ENCODE measurements at places on chromosomes 2 and 18.

GRCh38 chr2:200913654-200914053, 24.5 kb downstream of the NIF3L1 start:
- no peak for DNase-seq

DNA sequence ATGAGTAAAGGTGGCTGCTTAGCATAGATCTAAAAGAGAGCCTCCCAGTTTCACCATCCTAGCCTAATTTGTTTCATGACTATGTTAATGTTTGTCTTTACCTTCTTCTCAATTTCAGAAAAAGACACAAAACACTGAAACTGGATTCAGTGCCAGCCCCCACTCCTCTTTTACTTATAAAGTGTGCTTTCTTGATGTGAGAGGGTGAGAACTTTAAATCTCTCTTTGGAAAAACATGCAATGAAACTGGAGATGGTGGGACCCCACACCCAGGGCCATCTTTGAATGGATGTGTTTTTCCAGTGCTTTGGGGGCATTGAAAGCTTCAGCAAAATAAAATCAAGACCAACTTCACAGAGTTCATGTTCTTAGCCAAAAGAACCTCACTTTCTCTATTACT, 185.9 kb downstream of the CYRIA start:
- DNase-seq = no peak

DNA sequence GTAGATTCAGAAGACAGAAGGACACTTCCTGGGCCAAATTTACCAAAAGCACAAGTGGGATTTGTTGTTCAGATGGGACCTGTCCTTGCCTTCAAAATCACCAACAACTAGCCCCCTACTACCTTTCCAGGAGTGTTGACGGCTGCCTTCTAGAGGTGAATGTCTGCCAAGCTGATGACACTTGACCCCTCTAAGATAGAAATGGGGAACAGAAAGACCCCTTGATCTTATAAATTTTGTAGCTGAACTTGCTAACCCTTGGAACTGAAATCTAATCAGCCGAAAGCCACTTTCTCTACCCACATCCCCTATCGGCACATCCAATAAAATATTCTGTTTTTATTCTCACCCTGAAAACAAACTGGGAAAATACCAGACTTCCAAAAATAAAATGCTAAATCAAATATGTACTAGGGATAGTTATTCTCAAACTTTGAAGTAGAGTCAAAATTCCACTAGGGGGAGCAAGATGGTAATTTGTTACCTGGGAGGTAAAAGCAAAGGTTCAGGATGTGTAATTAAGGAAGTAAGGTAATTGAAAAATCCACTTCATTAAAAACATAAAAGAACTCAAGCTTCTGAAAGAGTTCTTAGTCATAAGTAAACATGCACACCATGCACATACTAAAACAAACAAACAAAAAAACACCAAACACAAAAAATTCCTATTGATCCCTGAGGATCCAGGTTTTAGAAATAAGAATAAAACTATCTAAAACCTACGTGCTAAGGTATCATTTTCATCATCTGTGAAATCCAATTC, 119.2 kb downstream of the ANKRD44 start:
- DNase-seq = no peak

GRCh38 chr2:101630224-101630949, 67.1 kb upstream of the MAP4K4 start:
- no peak for DNase-seq

GRCh38 chr2:222525811-222526210, 101.5 kb downstream of the SGPP2 start:
- no peak for DNase-seq

- no peak for DNase-seq
These were observed 491.0 kb upstream of the KLHL29 start for GRCh38 chr2:22893761-22894517.

- DNase-seq = no peak
These were observed 103.5 kb downstream of the DNER start for GRCh38 chr2:229610872-229611271.

DNA sequence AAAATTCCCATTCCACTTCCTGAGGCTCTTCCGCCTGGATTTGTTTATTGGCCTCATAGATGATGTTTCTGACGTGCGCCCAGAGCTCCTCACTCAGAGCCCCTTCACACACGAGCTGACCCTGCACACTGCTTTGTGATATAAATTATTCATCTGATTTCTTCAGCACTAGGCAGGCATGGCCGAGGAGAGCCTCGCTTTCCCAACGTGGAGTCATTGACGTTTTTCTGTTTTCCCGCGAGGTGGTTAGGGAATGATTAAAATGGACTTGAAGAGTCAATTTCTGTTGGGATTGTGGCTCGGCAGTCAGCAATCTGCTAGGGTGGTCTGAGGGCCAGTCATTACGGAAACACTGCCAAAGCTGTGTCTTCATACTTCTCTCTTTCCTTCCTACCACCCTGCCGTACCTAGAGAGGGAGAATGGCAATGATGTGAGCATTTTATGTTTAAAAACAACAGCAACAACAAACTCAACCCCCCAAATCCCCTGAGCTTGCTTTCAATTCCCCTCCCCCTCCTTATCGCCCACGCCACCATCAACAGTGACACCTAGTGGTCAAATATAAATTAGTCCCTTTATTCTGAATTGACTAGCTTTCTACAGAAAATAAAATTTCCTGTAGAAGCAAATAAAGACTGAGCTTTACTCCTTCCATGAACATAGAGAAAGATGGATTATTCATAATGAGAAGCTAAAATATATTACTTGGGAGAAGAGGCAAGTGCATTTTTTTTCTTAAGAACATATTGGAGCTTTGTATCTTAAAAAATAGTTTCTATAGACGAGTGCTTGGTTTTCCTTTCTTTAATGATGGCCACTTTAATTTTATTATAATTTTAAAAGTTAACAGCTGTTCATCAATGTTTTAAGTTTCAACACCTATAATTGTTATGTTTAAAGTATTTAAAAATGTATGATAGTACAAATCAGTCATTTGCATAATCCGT, 285.1 kb downstream of the MTX2 start:
- DNase-seq = peak; percentile 44

GRCh38 chr18:6498289-6498856, 83.7 kb upstream of the L3MBTL4 start:
- DNase-seq = no peak

GRCh38 chr2:38540580-38541286, 62.0 kb downstream of the HNRNPLL start:
- DNase-seq = no peak

GRCh38 chr18:57930476-57930875, 113.5 kb upstream of the NEDD4L start:
- DNase-seq = no peak

DNA sequence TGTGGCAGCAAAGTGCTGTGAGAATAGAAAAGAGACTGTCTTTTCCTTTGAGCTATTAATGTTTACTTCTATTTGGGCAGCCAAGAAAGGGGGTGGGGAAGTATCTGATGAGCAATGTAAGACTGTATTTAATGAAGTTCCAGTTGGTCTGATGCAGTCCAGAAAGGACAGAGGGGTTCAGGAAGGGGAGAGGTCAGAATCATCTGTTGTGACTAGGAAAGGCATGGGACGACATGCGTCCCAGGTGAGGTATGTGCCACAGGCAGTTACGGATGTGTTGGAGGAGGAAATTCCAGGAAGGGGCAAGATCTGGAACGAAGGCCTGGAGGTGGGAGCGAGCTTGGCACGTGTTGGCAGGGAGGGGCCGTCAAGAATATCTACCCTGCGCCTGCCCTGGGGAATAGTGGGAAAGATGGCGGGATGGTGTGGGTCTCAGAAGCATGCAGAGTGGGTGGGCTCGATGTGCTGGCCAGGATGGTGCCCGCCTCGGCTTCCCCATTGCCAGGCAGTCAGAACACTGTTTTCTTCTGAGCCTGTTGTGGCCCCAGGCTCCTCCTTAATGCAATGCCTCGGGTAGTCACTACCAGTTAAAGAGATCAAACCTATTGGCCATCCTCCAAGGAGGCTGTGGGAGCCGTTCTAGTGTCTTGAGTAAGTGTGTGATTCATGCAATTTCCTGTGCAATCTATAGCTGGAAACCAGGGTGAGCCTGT, 57.8 kb upstream of the TXNDC2 start:
- no peak for DNase-seq

DNA sequence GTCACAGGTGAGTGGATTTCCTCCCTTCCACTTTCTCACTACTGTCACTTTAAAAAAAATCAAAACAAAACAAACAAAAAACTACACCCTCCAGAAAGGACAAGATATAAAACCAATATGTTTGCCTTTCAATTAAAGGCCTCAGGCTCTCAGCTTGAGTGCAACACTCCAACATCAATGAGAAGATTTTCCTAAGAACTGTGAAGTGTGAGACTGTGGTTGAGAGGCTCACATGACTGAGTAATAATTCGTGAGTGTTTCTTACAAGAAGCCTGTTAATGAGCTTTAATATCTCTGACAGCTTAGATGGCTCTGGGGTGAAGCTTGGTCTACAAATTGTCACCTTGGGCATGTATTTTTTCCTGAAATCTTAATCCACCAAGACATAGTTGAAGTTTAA, 216.1 kb downstream of the ETAA1 start:
- no peak for DNase-seq

DNA sequence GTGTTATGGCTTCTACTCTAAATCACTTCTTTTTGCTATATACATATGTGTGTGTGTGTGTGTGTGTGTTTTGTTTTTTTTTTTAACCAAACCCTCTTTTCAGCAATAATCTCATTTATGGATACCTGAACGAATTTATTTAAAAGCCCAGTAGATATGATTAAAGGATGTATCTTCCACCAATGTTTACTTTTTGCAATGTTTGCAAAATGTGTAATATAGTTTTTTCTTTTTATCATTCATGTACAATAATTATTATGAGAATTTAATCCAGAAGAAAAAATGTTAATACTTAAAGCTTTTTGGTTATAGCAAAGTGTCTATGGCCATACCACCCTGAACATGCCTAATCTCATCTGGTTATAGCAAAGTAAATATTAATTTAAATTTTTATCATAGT, 1.6 kb upstream of the CNDP2 start:
- DNase-seq = no peak

- no peak for DNase-seq
These were observed 47.3 kb downstream of the RFTN2 start for GRCh38 chr2:197628043-197628500.

DNA sequence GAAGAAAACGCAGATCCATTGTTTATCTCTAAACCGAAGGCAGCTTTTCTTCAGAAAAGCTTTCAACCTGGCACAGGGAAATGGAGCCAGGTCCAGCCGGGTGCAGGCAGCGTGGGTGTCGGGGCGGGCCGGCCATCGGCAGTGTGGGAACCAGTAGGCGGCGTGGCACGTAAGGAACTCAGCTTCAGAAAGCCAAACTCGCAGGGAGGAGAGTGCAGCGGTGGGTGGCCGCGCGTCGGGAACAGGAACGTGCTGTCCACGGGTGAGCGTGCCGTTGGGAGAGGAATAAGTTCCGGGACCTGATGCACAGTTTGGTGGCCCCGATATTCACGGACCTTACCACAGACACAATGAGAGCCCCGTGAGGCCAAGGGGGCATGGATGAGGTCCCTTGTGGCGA, 270.4 kb downstream of the TWIST2 start:
- DNase-seq = no peak

DNA sequence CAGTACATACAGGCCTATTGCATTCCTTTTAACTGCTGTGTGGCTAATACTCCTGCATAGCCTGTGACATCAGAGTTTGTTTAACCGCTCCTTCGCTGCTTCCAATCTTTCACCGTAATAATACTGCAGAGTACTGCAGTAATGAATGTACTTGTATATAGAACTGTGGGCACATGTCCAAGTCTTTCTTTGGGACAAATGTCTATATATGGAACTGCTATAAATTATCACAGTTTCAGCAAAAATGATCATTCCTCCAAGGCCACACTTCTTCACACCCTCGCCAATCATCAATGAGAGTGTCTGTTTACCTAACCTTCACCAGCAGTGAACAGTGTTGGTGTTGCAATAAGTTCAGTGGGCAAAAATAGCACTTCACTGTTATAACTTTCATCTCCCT, 230.4 kb downstream of the SP3 start:
- DNase-seq = no peak

GRCh38 chr18:11204020-11204419, 54.7 kb upstream of the PIEZO2 start:
- DNase-seq = no peak

DNA sequence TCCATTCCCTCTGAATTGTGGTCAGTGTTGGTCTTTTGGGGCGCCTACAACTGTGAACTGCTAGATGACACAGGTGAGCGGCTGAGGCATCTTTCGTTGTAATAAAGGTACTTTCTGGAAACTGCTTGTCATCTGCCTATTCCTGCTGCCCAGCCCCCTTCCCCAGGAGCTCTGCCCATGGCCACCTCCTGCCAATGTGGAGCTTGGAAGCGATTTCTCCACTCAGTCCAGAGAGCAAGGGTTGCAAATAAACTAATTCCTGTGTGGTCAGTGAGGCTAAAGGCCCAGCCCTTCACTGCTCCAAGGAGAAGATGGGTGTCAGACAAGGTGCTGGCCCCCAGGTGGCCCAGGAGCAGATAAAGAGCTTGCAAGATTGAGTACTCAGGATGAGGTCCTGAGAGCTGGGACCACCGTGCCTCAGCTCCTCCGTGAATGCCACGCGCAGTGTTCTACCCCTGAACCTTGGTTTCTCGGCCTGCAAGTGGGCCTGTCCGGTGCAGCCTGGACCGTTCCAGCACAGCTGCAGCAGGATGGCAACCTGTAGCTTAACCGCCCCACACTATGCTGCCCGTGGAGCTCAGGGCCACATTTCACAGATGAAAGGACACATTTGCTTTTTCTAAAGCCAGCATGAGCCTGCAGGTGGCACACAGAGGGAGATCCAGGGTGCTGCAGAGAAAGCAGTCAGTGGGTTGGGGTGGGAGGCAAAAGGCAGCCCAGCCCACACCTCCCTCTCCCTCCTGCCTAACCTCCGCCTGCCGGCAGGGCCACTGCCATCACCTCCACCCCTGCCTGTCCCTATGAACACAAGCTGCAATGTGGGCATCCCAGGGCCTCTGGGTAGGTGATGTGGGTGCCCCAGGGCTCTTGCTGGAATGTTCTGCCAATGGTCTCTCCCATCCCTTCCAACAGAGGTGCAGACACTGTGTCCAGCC, 78.7 kb upstream of the OTOF start:
- DNase-seq = no peak

GRCh38 chr18:56152551-56153310, 485.7 kb downstream of the TXNL1 start:
- no peak for DNase-seq

- no peak for DNase-seq
These were observed 63.2 kb upstream of the ACAA2 start for GRCh38 chr18:49876536-49876935.

DNA sequence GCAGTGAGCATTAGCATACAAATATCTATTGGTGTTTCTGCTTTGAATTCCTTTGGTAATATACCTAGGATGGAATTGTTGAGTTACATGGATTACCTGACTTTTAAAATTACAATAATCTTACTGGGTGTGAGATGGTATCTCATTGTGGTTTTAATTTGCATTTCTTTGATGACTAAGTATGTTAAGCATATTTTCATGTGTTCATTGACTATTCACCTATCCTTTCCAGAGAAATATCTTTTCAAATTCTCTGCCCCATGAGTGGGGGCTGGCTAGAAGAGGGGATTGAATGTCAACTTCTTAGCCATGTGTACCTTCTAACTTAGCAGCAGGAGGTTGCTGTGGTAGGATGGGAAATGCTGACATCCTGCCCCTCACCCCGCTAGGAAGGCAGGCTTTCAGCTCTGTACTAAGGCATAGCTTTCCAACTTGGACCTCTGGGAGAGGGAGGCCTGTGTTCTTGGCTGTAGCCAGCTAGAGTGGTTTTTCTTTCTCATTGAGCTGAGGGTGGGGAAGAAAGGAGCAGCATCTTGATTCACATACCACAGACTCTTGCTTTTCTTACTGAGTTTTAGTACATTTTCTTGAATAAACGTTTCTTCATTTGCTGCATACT, 63.3 kb upstream of the TTC27 start:
- DNase-seq = no peak
